ENCODE measurements at places on chromosomes 5 and 9.

- DNase-seq, result no peak
Measured at GRCh38 chr5:38468978-38469706, 87.3 kb downstream of the LIFR start.

DNA sequence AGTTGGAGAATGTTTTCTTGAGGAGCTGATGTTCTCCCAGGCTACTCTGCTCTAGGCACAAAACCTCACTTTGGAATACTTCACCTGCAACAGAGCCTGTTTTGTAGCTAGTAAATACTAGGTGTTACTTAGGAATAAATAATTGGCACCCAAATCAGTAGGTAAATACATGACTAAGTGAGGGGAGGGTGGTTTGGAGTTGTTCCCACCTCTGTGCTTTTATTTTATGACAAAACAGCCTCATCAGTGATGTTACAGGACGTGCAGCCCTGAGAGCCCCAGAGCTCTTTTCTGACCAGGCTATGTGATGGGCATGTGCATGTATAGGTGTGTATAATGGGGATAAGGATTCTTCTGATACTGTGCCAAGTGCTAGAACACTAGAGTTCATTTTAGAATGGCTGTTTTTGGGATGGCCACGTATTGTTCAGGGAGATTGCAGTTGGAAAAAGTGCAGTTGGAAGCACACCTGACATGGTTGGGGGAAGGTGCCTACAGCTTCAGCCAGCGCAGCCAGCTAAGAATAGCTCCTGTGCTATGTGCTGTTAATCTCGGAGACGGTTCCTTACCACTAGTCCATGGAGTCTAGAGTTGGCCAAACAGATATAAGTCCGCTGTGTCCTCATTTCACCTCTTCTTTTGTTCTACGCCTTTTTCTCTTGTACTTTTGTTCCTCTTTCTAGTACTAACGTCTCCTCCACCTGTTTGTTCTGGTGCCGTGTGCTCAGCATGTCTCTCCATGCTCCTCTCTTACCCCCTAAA is 284.7 kb downstream of the FANCC start:
- no peak for DNase-seq

- DNase-seq, result no peak
Measured at GRCh38 chr5:102450313-102450990, 48.3 kb downstream of the SLCO6A1 start.

DNA sequence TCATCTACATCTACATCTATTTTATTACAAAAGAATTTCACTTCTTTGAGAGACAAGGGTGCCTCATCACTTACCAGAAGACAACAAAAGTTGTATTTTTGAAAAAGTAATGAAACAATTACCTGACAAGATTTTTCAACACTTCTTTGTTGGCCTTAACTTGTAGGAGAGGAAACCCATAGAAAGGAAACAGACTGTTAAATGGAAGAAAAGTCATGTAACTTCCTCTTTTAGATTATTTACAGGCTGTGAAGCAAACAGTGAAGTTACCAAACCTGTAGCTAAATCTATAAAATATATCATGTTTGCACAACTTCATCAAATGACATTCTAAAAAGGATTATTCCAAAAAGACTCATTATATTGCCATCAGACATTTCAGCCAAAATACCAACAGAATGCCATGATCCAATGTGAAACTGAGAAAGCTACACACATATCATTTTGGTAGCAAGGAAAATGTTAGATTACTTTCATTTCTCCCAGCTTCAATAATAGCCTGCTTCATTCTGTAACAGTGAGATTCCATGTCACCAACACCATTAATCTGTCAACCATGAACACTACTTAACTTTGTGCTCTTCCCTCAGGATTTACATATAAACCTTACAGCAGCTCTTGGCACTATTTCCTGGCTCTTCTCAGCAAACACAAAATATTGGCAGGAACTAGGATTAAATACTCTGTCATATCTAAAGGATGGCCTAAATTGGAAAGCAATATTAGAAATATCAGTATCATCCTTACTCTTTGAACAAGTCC is 122.5 kb downstream of the MCTP1 start:
- no peak for DNase-seq

- no peak for DNase-seq
Measured at GRCh38 chr5:78953092-78953800, 31.9 kb downstream of the ARSB start.

GRCh38 chr5:177358370-177358819 is 671 bp downstream of the RGS14 start:
- no peak for DNase-seq

DNA sequence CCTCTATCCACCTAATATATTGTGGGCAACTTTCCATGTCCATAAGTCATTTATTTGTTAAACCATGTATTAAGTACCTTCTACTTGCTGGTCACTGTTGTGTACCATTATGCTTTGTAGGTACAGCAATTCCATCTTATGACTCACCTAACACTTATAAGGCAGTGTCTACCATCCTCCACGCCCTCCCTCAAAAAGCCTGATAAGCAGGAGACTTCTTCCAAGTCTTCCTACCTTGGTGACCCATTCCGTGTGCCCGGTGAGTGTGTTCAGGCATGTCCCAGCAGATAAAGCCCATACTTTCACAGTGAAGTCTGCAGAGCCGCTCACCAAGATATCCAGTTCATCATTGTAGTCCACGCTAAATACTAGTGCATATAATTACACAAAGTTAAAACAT is 17.4 kb downstream of the FBXW2 start:
- DNase-seq, result no peak

DNA sequence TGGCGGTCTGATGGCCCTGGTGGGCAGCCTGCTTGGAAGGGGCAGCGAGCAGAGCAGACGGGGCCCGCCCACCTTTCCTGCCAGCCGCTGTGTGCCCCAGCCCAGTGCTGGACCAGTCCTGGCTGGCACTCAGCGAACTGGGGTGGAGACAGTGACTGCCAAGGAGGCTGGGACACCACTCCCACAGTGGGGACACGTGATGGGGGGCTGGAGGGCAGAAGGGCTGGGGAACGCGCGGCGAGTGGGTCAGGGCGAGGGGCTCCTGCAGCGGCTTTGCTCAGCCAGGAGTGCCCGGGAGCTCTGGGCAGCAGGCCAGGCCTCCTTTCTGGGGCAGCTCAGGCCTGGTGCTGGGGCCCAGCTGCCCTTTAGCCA is 19.5 kb downstream of the NCS1 start:
- no peak for DNase-seq

DNA sequence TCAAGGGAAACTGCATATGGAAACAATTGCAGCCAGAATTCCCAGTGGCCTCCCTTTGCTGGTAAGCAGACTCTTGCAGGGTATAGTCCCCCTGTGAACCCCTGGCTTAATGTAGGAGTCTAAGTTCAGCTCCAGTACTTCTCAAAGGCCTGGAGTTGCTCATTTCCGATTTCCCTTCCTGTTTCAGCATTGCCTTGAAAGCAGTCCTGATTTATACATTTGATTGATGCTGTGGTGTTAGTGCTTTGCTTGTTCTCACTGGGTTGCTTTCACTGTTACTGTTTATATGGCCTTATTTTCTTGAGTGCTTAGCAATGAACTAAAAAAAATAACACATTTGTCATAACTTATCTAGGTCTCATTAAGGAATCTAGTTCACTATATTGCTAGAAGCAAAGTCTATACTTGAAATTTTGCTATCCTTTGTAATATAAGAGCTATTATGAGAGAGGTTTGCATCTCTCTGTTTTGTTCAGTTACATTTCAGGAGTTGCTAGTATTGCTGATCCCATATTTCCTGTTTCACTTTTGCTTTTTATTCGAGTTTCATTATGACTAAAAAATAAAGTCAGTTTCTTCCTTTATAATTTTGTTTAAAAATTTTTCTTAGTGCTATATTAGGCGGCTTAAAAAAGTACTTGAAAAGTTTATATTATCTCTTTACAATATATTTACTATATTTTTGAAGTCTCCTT is 122.4 kb upstream of the NMUR2 start:
- DNase-seq, result no peak

DNA sequence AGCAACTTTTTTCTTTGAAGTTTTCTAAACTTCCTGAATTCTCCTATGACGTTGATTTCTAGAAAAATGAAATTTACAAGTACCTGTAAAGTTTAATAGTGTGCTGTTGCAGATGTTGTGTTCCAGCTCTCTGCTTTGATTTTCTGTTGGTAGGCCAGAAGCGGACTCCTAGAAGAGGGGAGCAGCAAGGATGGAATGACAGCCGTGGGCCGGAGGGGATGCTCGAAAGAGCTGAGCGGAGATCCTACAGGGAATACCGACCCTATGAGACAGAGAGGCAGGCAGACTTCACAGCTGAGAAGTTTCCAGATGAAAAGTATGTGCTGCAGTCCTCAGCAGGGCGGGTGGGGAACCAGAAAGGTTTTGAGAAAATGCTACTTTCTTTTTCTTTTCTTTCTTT is 8.3 kb downstream of the HABP4 start:
- DNase-seq, result no peak

DNA sequence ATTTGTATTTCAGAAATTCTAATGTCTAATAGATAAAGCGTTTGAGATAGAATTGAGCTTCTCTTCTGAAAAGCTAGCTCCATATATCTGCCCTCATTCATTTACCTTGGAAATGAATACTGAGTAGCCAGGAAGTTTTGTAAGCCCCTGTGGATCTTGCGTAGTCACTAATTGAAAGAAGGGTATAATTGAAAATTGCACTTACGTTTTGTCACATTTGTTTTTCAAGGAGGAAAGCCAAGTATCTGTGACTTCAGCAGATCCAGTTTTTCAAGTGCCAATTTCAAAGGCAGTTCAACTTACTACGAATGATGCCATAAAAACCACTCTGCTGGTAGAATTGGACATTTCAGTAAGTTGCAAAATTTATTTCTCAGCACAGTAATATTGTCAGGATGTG is 14.0 kb downstream of the MTRR start:
- no peak for DNase-seq

- no peak for DNase-seq
Measured at GRCh38 chr5:63233361-63233760, 654.7 kb downstream of the LRRC70 start.

- DNase-seq, result no peak
Measured at GRCh38 chr5:143976055-143976454, 164.1 kb downstream of the HMHB1 start.

GRCh38 chr5:114056185-114056538 is 305.7 kb upstream of the KCNN2 start:
- DNase-seq, result no peak

DNA sequence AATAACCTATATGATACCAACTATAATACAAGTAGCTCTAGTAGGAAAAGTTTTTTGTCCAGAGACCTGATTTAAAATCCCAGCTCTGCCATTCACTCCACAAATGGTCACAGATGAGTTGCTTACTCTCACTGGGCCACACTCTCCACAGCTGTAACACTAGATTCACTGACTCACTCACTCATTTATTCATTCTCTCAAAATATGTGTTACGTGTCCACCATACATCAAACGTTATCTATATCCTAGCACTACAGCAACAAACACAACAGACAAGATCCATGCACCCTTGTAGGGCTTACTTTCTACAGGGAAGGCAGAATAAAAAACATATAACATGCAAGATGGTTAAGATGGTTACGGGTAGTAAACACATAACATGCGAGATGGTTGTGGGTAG is 146.3 kb downstream of the CDK5RAP2 start:
- no peak for DNase-seq

- no peak for DNase-seq
Measured at GRCh38 chr5:106875591-106876297, 795.0 kb downstream of the EFNA5 start.

DNA sequence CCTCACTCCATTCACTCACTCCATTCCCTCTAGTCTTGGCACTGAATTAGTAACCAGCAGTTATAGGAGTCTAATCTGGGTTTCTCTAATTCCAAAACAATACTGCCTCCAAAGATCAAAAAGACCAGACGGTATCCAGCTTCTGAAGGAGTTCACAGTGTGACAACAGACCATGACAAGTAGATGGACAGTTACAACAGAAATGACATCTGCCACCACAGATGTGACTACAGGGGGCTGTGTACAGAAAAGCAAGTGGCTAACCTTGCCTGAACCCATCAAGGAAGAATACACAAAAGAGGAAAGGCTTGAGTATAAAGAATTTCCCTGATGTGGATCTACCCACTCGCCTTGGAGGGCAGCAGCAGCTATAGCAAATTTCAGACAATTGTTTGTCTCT is 112.4 kb downstream of the ACTL7B start:
- DNase-seq, result no peak

DNA sequence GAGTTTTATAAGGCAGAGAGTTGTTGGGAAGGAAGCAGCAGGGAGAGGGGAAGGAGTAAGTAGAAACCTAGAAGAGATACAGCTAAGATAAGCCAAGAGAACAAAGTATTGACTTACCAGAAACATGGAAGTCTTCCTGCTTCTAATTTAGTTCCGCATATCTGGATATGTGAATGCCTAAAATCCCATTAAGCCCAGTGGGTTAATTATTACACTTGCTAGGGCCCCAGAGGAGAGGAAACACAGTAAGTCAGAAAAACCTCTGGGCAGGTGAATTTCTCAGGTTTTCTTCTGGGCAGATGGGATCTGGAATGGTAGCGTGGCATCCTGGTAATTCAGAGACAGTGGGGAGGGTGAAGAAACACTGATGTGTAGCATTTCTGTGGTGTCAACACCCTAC is 104.7 kb upstream of the GABRP start:
- DNase-seq, result no peak

DNA sequence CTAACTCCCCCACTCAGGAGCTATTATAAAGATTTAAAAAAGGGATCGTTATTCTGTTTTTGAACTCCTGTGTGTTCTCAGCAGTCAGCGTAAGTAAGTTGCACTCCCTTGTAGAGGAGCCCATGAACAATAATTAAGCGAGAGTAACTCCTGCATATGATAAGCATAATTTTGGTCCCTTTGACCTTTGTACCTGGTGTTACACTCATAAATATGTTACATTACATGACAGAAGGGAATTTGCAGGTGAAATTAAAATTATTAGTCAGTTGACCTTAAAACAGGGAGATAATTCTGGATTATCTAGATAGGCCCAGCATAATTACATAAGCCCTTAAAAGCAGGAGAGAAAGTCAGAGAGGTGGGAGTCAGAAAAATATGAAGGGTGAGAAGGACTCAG is 197.3 kb downstream of the KCTD16 start:
- DNase-seq, result no peak

DNA sequence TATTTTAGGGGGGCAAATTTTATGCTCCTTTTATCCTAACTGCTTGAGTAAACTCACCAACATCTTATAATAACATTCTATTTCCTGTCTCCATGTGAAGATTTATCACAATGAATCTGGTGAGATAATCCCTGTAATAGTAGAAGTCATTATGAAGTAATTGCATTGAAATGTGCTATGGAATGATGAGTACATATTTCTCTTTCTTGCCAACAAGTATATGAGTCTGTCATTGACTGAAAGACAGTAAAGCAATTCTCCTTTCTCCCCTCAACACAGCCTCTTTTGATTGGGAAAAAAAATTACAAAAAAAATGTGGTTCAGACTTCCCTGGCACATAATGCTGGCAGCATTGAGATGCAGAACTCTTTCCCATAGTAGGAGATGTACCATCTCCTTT is 459.2 kb upstream of the RGMB start:
- DNase-seq, result no peak

DNA sequence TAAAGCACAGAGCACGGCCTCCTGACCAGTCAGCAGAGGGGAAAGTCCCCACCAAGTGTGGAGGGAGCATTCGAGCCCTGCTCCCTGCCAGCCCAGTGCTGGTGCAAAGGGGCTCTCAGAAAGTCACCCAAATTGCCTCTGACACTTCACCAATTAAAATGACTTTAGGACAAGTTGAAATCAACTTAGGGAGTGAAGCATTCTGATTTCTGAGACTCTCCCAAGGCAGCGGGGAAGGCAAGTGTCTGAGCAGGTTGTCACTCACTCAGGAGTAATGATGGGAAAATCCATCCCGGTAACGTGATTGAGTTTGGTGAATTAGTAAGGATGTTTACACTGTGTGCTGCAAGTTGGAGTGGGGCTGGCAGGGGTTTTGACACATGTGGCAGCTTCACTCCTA is 73.7 kb downstream of the PCDH1 start:
- DNase-seq, result no peak
